Activated CD4-positive, alpha-beta T cell treated with anti-CD3 and anti-CD28 coated beads, Interleukin-2, amount 50 U/mL, for 1 hour (primary cell): ENCODE measurements at places on chromosomes 3 and 15.
A peak's percentile ranks its signal among the peaks of the same experiment; 100 is the strongest.

DNA sequence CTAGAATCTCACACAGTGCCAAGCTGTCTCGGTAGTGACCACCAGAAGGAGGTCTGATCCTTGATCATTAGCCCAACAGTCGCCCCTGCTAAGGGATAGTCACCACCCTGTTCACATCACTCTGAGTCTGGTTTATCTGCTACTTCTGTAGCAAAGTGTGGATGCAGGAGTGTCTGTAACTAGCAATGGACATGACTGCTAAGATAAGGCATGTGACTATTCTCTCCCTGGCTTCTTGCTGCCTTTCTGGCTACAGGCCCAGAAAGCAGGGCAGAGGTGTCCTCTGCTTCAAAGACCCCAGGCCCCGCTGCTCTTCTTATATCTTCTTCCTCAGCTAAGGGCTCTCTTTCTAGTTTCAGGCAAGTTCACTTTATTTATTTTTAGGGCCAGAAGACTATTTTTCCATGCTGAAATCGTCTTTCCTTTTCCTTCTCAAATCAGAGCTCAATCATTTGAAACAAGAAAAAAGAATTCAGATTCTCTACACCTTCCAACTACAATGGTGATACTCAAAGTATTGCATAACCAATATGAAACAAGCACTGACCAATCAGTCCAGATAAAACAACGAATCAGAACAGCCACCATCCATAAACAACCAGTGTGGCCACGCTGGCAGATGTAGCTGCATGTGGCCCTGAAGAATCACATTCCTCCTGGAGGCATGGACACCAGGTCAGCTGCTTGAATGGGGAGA, 8.0 kb upstream of the KNG1 start:
- DNase-seq: no peak

GRCh38 chr15:61724251-61724939, 335.9 kb downstream of the VPS13C start:
- DNase-seq: no peak

GRCh38 chr15:44427756-44428724, 611 bp downstream of the CTDSPL2 start:
- no peak for DNase-seq

DNA sequence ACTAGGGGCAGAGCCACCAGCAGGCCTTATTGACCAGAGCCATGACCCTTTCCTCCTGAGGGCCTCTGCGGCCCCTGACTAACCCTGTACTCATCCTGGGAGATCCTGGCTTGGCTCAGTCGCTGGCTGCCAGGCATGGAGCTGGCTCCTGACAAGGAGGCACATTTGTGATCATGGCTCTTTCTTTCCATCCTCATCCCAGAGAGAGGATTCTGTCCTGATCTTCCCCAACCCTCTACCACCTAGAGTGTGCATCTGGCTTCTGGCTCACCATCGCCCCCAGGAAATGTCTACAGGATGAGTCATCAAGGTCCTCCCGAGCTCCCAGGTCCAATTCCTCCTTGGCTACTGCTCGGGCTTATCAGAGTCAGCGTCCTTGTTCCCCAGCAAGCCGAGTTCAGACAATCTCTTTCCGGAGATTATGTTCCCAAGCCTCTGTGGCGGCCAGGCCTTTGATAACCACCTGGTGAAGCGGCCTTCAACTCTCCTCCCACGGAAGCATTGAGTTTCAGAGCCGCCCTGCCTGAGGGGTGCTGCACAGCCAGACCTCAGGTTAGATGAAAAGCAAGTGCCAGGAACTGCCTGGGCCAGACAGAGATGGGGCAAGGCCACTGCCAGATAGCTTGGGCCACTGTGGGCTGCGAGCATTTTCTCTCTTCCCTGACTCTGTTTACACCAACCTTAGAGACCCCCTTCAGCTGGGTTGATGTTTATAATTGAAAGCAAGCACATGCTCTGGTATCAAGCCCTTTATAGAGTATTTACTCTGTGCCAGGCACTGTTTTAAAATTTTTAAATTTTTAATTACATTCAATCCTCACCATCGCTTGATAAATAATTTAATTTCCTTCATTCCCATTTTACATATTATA, 44.3 kb upstream of the MRPS22 start:
- DNase-seq: no peak

GRCh38 chr3:186386883-186387560, 25.0 kb upstream of the DGKG start:
- no peak for DNase-seq

GRCh38 chr3:49158103-49158709, 7.9 kb downstream of the CCDC71 start:
- peak; percentile 64 for DNase-seq

DNA sequence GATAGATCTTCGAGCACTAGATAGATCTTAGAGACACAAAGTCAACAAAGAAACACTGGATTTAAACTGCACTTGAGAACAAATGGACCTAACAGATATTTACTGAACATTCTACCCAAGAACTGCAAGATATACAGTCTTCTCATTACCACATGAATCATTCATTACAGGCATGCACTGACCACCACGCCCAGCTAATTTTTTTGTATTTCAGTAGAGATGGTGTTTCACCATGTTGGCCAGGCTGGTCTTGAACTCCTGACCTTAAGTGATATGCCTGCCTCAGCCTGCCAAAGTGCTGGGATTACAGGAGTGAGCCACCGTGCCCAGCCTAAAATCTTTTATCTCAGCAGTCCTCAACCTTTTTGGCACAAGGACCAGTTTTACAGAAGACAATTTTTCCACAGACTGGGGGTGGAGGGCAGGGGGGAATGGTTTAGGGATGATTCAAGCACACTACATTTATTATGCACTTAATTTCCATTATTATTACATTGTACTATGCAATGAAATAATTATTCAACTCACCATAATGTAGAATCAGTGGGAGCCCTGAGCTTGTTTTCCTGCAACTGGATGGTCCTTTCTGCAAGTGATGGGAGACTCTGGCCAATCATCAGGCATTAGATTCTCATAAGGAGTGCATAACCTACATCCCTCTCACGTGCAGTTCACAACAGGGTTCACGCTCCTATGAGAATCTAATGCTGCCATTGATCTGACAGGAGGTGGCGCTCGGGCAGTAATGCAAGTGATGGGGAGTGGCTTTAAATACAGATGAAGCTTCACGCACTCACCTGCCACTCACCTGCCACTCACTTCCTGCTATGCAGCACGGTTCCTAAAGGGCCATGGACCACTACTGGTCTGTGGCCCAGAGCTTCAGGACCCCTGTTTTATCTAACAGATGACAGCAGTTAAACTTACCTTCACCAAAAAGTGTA, 21.7 kb downstream of the CSNK1G1 start:
- peak; percentile 48 for DNase-seq

- no peak for DNase-seq
These were observed 429.4 kb downstream of the EDEM1 start for GRCh38 chr3:5616873-5617272.

DNA sequence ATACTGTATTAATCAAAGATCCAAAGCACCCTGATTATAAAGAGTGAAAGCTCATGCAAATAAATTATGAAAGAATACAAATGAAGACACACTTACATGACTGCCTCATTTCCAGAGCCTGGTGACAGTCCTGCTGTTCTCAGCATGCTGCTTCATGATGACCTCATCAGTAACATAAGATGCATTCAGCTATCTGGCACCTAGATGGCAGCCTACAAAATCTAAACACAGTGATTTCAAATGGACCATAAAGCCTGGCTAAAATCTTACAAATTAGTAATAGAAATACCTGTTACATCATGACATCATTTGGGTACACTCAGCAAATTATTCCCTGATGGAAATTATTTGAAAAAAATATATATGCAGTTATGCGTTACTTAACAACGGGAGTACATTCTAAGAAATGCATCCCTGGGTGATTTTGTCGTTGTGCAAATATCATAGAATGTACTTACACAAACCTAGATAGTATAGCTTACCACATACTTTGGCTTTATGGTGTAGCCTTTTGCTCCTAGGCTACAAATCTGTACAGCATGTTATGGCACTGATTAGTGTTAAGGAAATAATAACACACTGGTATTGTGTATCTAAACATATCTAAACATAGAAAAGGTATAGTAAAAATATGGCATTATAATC, 207.2 kb downstream of the EPHA3 start:
- DNase-seq: no peak

DNA sequence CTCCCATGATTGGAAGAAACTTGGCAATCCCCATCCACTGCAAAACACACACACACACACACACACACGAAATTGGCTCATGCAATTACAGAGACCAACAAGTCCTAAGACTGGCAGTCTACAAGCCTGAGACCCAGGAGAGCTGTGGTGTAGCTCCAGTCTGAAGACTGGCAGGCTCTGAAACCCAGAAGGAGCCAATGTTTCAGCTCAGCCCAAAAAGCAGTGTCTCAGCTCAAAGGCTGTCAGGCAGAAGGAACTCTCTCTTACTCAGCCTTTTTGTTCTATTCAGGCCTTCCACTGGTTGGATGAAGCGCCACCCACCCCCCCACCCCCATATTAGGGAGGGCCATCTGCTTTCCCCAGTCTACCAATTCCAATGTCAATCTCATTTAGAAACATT, 32.1 kb downstream of the MESD start:
- DNase-seq: no peak
